Fibroblast of mammary gland (primary cell): ENCODE measurements at places on chromosomes 4 and X.

- no peak for DNase-seq
These were observed 180.6 kb downstream of the OPHN1 start for GRCh38 chrX:68252664-68253063.

GRCh38 chrX:130028196-130028595 is 45.8 kb downstream of the BCORL1 start:
- peak; percentile 61 for DNase-seq

DNA sequence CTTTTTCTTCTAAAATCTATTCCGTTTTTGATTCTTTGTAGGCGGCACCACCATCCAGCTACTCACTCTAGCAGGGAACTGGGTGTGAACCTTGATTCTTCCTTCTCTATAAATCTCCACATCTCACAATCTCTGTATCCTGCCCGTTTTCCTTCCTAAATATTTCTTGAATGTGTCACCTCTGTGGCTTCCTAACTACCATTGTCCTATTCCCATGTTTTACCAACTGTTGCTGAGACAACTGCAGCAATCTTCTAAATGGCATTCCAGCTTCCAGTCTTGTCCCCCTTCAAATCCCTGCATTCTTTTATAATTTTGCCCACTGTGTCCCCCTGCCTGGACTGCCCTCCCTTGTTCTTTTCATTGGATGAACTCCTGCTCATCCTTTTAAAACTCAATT is 641.3 kb downstream of the RPA4 start:
- no peak for DNase-seq

- DNase-seq, result peak; percentile 34
These were observed 35.3 kb downstream of the LGI2 start for GRCh38 chr4:24995346-24995919.

GRCh38 chr4:70110917-70111316 is 43.1 kb upstream of the PRR27 start:
- DNase-seq, result no peak

DNA sequence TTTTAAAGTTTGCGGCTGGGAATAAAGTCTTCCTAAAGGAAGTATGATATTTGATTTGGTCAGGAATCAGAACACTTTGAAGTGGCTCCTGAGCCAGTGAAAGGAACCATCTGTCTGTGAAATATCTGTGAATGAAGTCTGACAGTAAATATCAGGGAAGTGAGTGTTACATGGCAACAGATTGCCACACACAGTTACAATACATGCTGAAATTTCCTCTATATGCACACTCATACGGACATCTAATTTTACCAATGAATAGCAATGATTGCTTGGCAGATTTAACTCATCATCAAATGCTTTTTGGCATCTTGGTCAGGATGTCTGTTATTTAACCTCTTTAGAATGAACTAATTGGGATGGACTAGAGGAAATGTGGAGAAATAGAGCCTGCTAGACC is 1023.8 kb downstream of the FAT4 start:
- DNase-seq, result no peak

DNA sequence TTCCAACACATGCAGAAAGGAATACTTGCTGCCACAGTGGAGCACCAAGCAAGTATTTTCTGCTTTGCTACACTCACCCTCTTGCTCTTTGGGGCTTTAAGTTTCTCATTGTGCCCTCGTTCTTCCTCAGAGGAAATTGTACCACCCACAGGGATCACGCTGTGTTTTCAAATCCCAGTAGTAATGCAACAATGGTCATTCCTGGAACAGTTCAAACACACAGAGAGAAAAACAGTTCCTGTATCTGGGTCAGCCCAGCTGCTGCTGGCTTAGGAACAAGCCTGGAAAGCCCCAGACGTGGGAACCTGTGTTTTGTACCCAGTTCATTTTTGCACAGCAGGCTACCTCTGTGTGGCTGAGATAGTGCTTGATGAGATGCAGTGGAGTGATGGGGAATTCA is 907.8 kb downstream of the STPG2 start:
- DNase-seq, result no peak

GRCh38 chr4:6602289-6602688 is 27.3 kb downstream of the MAN2B2 start:
- DNase-seq, result no peak

GRCh38 chr4:186982160-186982559 is 258.5 kb upstream of the FAT1 start:
- DNase-seq, result no peak

DNA sequence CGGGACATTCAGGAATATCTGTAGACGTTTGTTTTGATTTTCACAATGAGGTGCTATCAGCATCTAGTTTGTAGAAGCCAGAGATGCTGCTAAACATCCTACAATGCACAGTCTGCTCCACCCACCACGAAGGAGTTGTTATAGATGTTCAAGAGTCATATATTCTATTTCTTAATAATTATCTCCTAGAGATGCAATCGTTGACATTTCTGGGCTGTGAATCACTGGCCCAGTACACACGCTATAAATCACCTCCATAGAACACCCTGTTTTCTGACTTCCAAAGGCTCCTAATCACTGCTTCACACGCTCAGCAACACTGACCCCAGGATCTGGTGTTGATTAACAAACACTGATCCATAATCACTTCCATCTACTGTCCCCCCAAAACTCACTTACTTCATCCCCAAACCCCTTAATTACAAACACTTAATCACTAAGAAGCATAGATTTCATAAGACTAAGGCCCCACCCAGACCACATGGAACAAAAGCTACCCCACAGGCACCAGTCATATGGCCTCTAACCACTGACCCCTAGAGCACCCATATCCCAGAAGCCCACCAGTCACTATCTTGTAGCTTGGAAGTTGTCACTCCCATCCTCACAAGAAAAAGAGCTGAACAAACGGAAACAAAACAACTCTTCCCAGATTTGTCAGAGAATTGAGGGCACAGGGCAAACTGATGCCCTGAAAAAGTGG is 31.7 kb upstream of the ZNF41 start:
- DNase-seq, result peak; percentile 84
